ENCODE measurements at places on chromosomes 11 and 22.
A peak's percentile ranks its signal among the peaks of the same experiment; 100 is the strongest.

DNA sequence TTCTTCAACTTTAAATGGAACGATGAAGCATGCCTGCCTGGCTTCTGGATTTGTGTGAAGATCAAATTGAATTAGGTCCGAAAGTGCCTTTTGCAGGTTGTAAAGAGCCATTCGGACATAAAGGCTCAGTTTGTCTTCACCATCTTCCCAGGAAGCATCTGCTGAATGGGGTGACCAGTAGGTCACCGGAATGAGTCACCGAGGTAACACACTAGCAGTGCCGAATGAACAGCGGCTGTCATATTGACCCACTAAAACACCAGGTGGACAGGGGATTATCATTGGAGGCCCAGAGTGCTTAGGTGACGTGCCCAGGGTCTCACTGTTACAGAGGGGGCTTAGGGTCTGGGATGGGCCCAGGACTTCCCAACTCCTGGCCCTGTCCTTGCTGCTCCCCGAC lies 43.1 kb upstream of the MYH9 start:
- DNase-seq: peak; percentile 39

GRCh38 chr22:44520465-44521094 lies 22.5 kb upstream of the RTL6 start:
- peak; percentile 18 for DNase-seq

- no peak for DNase-seq
Observed at GRCh38 chr22:25019427-25020184, 67.1 kb downstream of the KIAA1671 start.

DNA sequence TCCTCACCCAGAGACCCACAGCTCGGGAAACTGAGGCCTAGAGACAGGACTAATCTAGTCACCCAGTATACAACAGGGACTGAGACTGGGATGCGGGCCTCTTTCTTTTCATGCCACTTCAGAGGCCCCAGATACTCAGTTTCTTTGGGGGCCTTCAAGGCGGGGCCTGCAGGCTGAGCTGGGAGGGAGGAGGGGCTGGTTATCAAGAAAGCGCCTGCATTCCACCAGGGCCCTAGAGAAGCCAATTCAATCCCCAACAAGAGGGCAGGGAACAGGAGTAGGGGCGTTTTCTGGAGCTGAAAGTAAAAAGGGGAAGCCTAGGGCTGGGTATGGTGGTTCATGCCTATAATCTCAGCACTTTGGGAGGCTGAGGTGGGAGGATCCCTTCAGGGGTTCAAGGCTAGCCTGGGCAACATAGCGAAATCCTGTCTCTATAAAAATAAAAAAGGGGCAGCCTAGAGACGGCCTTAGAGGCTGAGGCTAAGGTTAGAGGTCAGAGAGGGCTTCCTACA lies 1.6 kb downstream of the ATG2A start:
- DNase-seq: no peak

GRCh38 chr11:132610216-132610615 lies 922.1 kb downstream of the OPCML start:
- DNase-seq: no peak

GRCh38 chr11:50182486-50182885 lies 149.8 kb downstream of the OR4C45 start:
- DNase-seq: no peak

DNA sequence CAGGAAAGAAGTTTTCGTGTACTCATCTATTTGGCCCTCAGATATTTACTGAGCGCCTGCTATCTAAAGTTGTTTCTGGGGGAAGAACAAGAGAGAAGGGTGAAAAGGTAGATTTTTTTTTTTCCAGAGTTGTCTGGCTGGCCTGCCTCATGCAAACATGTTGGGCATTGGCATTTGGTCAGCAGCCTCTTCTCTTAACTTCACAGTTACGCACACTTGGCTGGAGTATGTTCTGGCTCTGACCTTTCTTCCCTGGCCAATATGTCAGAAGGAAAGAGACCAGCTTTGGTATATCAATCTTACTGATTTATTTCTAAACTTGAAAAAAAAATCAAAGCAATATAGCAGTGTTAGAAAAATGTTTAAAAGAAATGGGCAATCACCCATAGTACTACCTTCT lies 54.2 kb upstream of the GRAMD1B start:
- DNase-seq: no peak

DNA sequence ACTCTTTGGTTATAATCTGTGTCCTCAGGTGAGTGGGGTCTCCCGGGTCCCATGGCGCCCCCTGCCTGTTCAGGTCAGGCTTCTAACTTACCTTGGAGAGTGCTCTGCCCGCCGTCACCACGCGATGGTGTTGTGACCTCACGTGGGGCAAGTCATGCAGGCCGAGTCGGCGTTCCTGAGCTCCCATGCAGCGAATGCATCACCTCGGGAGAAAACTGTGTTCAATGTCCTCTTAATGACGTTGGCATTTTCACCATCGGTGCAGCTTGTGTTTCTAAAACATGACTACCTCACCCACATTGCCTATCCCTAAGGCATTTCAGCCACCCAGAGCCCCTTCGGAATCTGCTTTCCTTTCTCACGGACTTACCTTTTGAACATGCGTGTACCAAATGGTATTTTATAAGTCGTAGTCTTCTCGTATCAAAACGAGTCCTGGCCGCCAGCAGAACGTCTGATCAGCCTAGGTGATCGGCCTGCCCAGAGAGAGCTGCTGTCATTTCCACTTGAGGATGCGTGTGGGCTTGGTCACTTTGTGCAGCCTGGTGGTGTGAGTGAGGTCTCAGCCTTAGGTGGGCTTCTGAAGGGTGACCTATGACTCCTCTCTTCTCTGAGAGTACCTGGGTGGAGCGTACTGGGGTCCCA lies 64.8 kb downstream of the TBC1D22A start:
- no peak for DNase-seq

GRCh38 chr11:84292006-84292405 lies 1005.8 kb upstream of the CCDC90B start:
- no peak for DNase-seq

All from EL (cell line).